ENCODE measurements at places on chromosomes 3 and 15. TPM values are rescaled to one million over a fixed set of nuclear protein-coding genes. Genes with fewer than 3 reads are reported as not detected.

The MKRN3 gene
- total RNA-seq: not detected

The SNTN gene
- not detected for total RNA-seq

The OXTR gene
- under 0.01 TPM for total RNA-seq

The MUSTN1 gene
- not detected for total RNA-seq

The SNUPN gene
- 24.4 TPM for total RNA-seq

The GUCA1C gene
- total RNA-seq: not detected

The SPATA12 gene
- total RNA-seq: under 0.01 TPM

The TMEM39A gene
- 26.6 TPM for total RNA-seq

The ACAP2 gene
- total RNA-seq: 51.4 TPM

The CTDSPL2 gene
- 77.6 TPM for total RNA-seq

The MUC20 gene
- total RNA-seq: not detected

The C2CD4B gene
- total RNA-seq: 65.3 TPM

The NPAP1 gene
- total RNA-seq: not detected

The ABCC5 gene
- total RNA-seq: 15.2 TPM

The RASA2 gene
- 23.4 TPM for total RNA-seq

The MEIS2 gene
- 40.0 TPM for total RNA-seq

The TTC21A gene
- total RNA-seq: 2.6 TPM

The FBXW12 gene
- not detected for total RNA-seq

The CDAN1 gene
- 8.1 TPM for total RNA-seq

The RIOX2 gene
- total RNA-seq: 27.3 TPM

The PCOLCE2 gene
- 2.6 TPM for total RNA-seq

The GOLGA6L7 gene
- total RNA-seq: not detected

The TMEM115 gene
- 41.6 TPM for total RNA-seq

The CCDC39 gene
- total RNA-seq: not detected

The GREM1 gene
- 0.32 TPM for total RNA-seq

The RAB5A gene
- total RNA-seq: 58.7 TPM

The FEM1B gene
- 36.4 TPM for total RNA-seq

The HEMK1 gene
- 15.2 TPM for total RNA-seq

The CIDEC gene
- total RNA-seq: not detected

The ZNF619 gene
- total RNA-seq: 5.2 TPM

The CD86 gene
- not detected for total RNA-seq

The GOLGA8G gene
- not detected for total RNA-seq

The DOCK3 gene
- under 0.01 TPM for total RNA-seq

The GDPGP1 gene
- 8.8 TPM for total RNA-seq

The PRTG gene
- 2.9 TPM for total RNA-seq

The CYFIP1 gene
- total RNA-seq: 55.0 TPM

The EPB42 gene
- not detected for total RNA-seq

The ECE2 gene
- not detected for total RNA-seq

The BFSP2 gene
- not detected for total RNA-seq

The LMCD1 gene
- total RNA-seq: 16.1 TPM

The SPCS1 gene
- total RNA-seq: 50.3 TPM

The SLC27A2 gene
- 0.61 TPM for total RNA-seq

The SI gene
- total RNA-seq: not detected

The GOLGA8H gene
- total RNA-seq: 2.3 TPM

The CPLX3 gene
- not detected for total RNA-seq

The FBXL22 gene
- total RNA-seq: not detected

The CSK gene
- 34.8 TPM for total RNA-seq

The ESYT3 gene
- total RNA-seq: not detected

The SH2D7 gene
- not detected for total RNA-seq

The THSD4 gene
- total RNA-seq: 23.1 TPM

The GRM7 gene
- 0.30 TPM for total RNA-seq

The TUSC7 gene
- under 0.01 TPM for total RNA-seq

The CLASP2 gene
- 54.9 TPM for total RNA-seq

The STRIT1 gene
- not detected for total RNA-seq

Measured in epithelial cell of umbilical artery (primary cell).